ENCODE measurements at places on chromosomes 2 and 18.

- no peak for DNase-seq
Measured at GRCh38 chr18:27467073-27467472, 282.0 kb upstream of the CHST9 start.

DNA sequence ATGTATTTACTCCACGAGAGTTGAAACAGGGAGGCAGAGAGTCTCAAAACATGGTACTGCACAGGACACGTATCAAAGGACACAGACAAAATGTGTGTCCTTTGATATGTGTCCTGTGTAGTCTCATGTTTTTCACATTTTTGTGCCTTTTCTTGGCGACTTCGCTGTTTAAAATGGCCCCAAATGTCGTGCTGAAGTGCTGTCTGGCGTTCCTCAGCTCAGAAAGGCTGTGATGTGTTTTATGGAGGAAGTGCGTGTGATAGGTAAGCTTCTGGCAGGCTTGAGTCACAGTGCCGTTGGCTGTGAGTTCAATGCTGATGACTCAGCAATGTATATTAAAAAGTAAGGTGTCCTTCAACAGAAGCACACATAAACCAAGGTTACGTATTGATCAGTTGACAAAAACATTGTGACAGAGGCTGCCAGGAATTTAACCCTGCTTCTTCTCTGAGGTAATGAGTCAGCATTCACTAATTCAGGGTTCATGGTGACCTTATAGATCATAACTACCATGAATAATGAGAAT lies 78.2 kb downstream of the DYSF start:
- DNase-seq: no peak

- DNase-seq: no peak
Measured at GRCh38 chr2:118939994-118940393, 2.0 kb upstream of the MARCO start.

DNA sequence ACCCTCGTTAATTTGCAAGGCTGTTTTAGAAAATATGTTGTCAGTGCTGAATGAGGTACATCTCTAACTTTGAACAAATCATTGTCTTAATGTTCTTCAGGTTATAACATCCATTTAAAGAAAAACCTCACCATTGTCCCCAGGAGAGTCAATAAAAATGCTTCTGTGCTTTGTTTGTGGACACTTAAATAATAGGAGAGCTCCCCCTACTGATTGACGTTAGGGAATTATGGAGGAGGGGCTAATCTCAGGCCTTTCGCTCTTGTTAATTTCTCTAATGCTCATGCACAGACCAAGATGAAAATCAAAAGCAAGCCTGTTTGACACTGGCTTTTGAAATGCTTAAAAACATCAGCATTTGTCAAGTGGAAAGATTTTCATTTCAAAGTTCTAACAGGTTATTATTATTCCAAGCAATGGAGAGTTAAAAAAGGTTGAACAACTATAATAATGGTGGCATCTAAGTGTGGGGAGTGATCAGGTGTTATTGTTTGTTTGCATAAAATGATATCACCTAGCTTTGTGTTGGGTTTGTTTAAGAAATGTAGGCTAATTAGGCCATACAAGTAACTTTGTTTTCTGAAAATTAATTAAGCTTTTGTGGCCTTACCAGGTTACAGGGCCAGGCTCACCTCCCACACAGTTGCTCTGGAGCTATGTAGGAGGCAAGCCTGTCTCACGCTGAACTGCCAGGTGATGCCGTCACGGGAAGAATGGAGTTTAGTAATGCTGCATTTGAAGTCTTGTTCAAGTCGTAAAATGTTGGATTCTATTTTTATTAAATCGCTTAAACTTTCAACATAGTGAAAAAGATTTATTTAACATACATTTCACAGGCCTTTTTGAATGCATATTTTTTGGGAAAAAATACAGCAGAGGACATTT lies 51.7 kb upstream of the SMIM21 start:
- no peak for DNase-seq

DNA sequence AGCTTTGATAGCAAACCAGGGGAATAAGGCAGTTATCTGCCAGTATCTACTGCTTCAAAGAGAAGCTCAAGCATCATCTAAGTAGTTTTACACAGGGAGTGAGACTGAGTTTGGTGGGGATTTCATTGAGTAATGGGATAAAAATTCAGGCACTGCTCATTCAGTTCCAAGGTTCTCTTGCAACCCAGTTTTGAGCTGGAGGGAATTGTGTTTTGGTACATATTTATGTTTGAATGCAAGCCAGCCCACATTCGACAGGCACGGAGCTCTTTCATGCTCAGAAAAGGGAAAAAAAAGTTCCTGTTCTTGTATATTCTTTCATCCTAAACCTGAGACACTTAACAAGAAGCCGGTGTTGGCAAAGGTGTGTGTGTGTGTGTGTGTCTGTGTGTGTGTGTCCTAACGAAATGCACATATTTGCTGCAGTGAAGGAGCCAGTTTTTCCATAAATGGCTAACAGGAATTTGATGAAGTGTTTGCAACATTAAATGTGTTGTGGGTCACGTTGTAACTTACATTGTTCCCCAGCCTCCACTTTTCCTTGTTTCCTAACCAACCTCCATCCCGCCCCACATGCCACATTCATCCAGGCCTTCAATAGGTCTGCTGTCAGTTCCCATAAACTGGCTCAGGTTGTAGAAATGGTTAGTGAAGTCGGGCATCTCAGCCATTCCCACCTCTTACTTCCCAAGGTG lies 311.1 kb downstream of the TXNL1 start:
- DNase-seq: no peak

GRCh38 chr2:24821433-24821891 lies 28.2 kb downstream of the CENPO start:
- no peak for DNase-seq

- DNase-seq: no peak
Measured at GRCh38 chr18:8619835-8620577, 10.8 kb downstream of the RAB12 start.

DNA sequence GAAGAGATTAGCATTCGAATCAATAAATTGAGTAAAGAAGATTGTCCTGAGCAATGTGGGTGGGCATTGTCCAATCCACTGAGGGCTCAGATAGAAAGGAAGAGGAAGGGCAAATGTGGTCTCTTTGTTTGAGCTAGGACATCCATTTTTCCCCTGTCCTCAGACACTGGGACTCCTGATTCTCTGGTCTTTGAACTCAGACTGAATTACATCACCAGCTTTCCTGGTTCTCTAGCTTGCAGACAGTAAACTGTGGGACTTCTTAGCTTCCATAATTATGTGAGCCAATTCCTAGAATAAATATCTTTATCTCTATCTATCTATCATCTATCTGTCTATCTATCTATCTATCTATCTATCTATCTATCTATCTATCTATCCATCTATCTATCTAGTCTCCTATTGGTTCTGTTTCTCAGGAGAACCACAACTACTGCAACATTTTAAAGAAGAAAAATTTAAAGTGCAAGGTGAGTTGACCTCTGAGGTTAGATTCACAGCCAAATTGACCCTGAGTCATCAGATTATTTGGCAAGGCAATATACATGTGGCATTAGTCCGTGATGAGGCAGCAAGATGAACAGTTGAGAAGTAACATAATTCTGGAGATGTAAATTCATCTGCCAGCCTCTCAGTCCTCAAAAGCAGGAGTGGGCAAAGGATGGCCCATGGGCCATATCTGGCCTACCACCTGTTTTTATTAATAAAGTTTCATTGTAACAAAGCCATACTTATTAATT lies 191.4 kb downstream of the PDE11A start:
- no peak for DNase-seq

GRCh38 chr2:16763493-16763899 lies 97.9 kb upstream of the CYRIA start:
- DNase-seq: no peak

DNA sequence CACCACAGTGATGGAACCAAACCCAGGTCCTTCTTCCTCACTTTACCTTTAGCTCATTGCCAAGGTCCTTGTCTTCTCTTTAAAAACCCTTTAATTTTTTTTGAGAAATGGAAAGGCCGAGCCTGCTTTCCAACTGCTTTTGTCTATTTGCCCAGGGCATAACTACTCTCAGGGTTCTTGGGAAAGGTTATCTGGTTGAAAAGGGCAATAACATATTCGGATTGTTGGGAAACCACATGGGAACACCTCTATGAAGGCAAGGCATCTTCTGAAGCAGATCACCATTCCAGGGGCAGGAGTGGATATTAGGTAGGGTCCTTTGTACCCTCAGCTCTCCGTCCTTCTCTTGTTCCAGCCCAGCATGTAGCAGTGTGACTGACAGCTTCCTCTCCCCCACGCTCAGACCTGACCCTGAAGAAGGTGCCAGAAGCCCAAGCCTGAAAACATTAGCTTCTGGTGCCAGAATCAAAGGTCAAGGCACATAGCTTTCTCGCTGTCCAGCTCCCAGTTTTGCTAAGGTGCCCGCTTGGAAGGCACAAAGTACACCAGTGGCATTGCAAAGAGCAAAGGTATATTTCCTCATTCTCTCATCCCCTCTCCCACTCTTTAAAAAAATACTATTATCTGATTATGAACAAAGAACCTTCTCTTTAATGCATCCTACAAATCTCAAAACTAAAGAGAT lies 123.2 kb upstream of the LINC00305 start:
- DNase-seq: no peak

- no peak for DNase-seq
Measured at GRCh38 chr2:142285480-142285879, 154.7 kb upstream of the LRP1B start.

- DNase-seq: no peak
Measured at GRCh38 chr2:241750076-241750840, 15.8 kb downstream of the D2HGDH start.

GRCh38 chr2:72263776-72264060 lies 116.1 kb upstream of the CYP26B1 start:
- DNase-seq: no peak

GRCh38 chr2:231930593-231931281 lies 4.5 kb upstream of the NPPC start:
- DNase-seq: no peak

GRCh38 chr2:10019602-10020400 lies 23.5 kb upstream of the KLF11 start:
- no peak for DNase-seq

All from CD4-positive, alpha-beta T cell treated with Interleukin-1 beta for 1 hour (primary cell).